NCI-H1436 (cell line): ENCODE measurements at places on chromosomes 16 and 17.

GRCh38 chr17:75262112-75262606 lies 480 bp downstream of the MRPS7 start:
- no peak for DNase-seq

DNA sequence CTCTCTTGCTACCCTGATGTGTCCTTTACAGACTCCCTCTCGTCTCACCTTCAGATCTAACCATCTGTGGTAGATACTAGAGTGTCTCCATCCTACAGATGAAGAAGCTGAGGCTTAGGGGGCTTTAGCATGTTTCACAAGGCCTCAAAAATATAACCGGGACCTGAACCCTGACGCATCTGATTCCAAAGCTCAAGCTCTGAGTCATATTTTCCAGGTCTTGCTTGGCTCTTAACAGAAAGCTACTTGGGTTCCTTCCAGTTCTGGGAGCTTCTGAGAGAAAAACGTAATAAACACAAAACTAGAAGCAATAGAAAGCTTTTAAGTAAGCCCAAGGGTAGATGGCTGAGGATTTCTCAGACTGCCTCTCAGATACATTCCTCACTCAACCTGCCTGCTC lies 224.3 kb upstream of the EEF2KMT start:
- DNase-seq = no peak

- no peak for DNase-seq
These were observed 6.3 kb downstream of the NOL3 start for GRCh38 chr16:67176662-67177061.

- DNase-seq = peak; percentile 99
These were observed 452 bp downstream of the SREBF1 start for GRCh38 chr17:17836250-17836817.

GRCh38 chr17:76265624-76266243 lies 586 bp downstream of the UBALD2 start:
- no peak for DNase-seq

DNA sequence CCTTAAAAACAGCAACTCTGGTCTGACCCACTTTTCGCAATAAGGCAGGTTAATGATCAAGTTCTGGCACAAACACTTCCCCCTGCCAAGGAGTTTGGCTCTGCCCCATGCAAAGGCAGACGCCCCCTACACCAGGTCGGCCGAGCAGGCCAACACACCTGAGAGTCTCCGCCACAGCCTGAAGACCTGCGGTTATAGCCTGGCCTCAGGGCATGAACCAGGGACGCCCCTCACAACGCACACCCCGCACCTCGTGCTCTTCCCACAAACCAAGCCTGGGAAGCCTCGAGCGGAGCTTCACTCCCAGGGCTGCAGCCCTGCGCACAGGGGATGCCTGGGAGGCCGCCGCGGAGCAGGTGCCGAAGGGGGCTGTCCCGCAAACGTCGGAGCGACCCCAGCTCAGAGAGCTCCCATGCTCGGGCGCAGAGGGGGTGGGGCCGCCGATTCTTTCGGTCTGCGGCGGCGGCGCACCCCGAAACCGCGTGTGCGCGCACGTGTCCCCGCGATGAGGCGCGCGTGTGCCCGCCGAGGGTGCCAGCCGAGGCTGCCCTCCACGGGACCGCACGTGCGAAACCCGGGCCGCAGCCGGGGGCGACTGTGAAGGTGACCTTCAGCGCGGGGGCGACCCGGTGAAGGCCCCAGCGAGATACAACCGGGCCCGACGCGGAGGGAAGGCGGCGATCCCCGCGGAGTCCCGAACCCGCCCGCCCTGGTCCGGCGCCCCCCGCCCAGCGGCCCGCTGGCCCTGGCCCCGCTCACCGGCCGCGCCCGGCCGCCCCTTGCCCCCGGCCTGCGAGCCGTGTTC lies 559 bp downstream of the CLUH start:
- DNase-seq = no peak
